Vagina (tissue), 2 donors: ENCODE measurements at places on chromosomes 1 and 21.

DNA sequence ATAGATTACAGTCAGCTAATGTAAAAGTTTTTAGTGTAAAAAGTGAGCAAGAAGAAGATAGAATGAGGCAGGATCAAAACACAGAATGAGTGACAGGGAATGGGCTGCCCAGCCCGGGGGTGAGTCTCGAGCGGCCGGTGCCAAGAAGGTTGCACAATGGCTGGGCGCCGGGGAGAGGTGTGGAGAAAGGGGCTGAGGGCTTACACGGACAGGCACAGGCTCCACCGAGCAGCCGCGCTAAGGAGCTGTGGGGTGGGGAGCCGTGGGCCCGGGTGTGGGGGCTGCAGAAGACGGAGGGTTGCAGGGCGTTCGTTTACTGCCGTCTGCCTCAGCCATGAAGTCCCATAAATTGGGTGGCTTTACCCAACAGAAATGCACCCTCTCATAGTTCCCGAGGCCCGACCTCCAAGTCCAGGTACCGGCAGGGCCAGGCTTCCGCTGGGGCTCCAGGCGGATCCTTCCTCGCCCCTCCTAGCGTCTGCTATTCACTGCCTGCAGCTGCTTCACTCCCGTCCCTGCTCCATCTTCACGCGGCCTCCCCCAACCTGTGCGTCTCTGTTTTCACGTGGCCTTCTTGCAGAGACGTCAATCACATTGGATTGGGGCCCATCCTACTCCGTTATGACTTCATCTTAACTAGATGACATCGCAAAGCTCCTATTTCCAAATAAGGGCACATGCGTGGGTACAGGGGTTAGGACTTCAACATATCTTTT is 277.2 kb downstream of the CAMTA1 start:
- no peak for DNase-seq

DNA sequence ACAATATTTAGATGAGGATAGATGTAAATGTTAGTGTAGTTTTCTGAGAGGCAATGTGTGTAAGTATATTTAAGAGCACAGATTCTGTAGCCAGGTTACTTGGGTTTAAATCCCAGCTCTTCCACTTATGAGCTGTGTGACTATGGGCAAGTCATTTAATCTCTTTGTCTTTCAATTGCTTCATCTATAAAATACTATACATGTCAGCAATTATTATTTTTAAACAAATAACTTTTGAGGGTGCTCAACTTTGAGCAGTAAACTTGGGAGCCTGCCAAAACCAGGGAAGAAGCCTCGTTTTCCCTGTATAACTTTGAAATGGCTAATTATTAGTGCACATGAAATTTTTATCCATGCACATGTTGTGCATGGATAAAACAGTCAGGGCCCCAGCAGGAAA is 222.8 kb downstream of the FOXD2 start:
- no peak for DNase-seq

DNA sequence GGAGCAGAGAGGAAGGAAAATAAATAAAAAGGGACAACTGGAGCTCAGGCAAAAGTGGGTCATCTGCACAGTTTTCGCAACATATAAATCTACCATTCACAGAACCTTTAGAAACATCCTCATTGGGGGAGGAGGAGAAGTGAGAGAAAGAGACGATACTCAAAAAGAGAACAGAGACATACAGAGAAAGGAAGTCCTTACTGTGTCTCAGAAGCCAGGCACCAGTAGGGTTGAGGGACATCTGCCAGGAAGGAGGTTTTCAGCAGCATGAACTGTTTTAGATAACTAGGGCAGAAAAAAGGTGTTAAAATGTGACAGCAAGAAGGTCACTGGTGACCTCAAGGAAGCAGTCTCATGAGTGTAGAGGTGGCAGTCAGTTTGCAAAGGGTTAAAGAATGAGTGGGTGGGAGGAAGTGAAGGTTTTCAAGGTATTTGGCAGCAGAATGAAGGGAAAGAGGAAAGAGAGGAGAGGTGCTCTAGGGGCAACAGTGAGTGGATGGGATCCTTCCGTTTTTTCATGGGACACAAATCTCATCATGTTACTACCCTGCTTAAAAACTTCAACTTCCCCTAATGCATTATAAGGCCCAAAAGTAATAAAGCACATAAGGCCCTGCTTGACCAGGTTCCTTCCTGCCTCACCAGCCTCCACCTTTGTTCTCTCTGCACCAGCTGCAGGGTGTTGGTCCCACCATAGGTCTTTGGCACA is 9.5 kb downstream of the JAK1 start:
- DNase-seq = no peak

GRCh38 chr1:73979684-73980083 is 218.3 kb downstream of the LRRIQ3 start:
- DNase-seq = no peak

DNA sequence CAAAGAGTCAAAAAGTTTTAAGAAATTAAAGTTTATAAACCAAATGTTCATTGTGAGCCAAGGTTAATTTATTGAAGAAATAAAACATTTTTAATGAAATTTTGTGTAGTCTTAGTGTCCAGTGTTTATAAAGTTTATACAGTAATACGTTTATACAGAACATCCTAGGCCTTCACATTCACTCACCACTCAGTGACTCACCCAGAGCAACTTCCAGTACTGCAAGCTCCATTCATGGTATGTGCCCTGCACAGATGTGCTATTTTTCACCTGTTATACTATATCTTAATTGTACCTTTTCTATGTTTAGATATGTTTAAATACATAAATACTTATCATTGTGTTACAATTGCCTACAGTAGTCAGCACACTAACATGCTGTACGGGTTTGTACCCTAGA is 33.6 kb downstream of the TYW3 start:
- DNase-seq = no peak

DNA sequence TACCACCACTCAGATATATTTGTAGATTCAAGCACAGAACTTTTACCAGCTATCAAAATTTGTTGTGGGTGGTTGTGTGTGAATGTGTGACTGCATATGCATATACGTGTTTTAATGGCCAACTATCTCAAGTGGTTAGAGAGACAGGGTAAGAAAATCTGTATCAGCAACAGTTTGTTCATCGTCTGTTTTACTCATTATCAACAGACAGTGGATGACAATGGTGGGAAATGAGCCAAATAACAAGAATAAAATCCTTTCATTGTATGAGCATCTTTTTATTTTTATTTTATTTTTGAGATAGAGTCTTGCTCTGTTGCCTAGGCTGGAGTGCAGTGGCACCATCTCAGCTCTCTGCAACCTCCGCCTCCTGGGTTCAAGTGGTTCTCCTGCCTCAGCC is 22.7 kb upstream of the DYNLT5 start:
- no peak for DNase-seq

- DNase-seq = no peak
Measured at GRCh38 chr1:51488372-51489050, 30.6 kb downstream of the EPS15 start.

GRCh38 chr1:60225486-60225885 is 151.9 kb upstream of the C1orf87 start:
- DNase-seq = no peak

GRCh38 chr1:89087241-89087640 is 22.2 kb upstream of the GBP1 start:
- DNase-seq = no peak

DNA sequence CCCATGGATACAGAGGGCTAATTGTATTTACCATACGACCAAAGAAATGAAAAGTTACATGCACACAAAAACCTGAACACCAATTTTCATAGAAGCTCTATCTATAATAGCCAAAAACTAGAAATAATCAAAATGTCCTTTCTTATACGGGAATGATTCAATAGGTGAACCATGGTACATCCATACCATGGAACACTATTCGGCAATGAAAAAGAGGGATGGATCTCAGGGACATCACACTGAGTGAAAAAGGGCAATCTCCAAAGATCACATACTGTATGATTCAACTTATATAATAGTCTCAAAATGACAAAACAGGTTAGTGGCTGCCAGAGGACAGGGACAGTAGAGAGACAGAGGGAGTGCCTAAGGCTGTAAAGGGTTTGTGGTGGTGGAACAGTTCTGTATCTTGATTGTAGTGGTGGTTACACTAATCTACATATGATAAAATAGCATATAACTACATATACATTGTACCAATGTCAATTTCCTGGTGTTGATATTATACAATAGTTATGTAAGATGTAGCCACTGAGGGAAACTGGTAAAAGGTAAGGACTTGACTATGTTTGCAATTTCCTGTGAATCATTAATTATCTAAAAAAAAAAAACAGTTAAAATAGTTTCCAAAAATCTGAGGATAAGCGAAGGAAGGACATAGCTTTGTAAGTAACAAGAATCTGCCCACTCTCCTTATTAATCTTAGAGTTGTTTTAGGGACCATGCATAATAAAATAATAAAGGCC is 3.7 kb downstream of the RSBN1 start:
- no peak for DNase-seq

- no peak for DNase-seq
Measured at GRCh38 chr21:30847627-30848500, 18.3 kb upstream of the KRTAP7-1 start.

DNA sequence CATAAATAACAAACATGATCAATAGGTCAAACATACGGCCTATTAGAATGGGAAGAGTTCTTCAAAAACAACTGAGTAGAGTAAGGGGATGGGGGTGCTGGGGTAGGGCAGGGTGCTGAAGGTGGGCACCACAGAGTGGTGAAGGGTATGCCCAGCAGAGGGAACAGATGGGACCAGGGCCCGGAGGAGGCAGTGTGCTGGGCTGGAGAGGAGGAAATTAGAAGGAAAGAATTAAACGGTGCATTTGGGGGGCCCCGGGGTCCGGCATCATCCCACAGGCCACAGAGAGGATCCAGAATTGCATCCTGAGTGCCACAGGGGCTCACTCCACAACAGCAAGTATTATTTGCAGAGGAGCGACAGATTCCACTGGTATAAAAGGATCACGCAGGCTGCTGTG is 94.5 kb downstream of the GLIS1 start:
- no peak for DNase-seq
